Mucosa of gallbladder (tissue), 1 donor: ENCODE measurements at places on chromosomes 5 and 9. TPM values are rescaled to one million over a fixed set of nuclear protein-coding genes. Genes with fewer than 3 reads are reported as not detected.

DNA sequence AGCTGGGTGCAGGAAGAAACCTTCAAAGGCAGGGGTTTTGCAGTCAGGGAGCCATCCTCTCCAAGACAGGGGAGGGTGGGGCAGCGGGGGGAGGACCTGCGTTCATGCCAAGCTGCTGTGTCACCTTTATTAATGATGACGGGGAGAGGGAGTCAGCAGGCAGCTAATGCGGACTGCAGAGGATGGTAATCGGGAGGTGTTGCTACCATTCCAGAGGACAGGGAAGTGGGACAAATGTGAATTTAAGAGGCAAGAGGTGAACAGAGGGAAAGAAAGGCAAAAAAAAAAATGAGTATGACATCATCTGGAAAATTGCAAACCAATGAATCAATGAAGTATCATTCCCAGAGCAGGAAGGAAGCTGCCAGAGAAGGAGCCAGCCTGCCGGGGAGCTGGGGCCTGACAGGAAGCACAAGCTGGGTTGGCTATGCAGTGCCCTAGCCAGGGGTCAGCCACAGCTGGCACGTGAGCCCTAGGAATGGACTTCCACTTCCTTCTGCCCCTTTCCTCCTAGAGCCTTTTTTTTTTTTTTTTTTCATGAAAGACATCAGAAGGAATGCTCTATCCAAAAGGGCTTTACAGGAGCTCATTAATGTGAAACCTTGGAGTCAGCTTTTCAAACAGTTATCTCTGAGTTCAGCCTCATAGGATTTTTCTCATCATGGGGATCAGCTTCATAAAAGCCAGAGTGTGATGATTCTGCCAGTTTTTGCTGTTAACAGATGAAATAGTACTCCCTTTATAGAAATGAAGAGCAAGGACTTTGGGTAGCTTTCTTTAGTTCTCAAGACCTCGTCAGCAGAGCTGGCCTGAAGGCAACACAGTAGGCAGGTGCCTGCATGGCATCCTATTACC is 9.2 kb downstream of the INSYN2B start:
- DNase-seq: peak; percentile 21

GRCh38 chr5:105849701-105850100 is 1821.0 kb downstream of the EFNA5 start:
- no peak for DNase-seq

- no peak for DNase-seq
Measured at GRCh38 chr5:30040488-30041118, 1152.9 kb upstream of the CDH6 start.

The SPINK4 gene
- 2.5 TPM for total RNA-seq

The MORN5 gene
- total RNA-seq: 7.8 TPM

The PDE6A gene
- total RNA-seq: not detected
